ENCODE measurements at places on chromosomes 4 and X. TPM values are rescaled to one million over a fixed set of nuclear protein-coding genes. Genes with fewer than 3 reads are reported as not detected.

GRCh38 chrX:1248331-1249061, 20.1 kb upstream of the CSF2RA start:
- no peak overlapping the region for H3K4me3 ChIP-seq
- H3K36me3 ChIP-seq, result no peaks in the 10 kb centered on the region
- H3K27ac ChIP-seq, result peak overlapping the region; percentile 44
- H3K27me3 ChIP-seq, result peaks cover 2% of the 10 kb centered on the region
- no peaks in the 10 kb centered on the region for H3K4me1 ChIP-seq

DNA sequence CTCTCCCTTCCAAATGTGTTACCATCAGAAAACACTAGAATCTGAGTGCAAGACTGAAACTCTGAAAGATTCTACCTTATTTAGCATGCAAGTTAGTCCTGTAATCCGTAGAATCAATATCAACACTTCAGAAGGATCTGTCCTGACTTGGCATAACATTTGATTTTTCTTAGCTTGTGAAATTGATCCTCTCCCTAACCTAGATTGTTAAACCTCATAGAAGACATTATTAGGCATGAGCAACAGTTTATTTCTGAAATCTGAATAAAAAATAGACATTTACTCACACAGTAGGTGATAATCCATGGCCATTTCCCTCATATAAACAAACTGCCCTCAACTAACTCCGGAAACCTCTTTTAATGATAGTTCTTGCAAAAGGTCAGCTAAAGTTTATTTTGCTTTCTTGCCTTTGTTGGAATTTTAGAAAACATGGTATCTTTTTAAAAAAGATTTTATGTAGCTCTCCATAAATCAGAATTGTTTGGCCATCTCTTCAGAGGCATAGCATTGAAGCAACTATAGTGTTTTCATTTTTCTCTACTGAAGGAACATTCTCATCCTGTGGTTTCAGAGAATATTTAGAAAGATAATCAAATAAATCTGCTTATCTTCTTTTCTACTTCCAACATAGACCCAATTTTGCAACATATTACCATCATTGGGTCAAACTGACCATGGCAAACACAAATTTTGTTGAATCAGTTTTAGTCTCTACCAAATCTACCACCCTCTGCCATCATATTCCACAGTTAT, 38.5 kb upstream of the PDLIM5 start:
- H3K36me3 ChIP-seq, result no peaks in the 10 kb centered on the region
- no peaks in the 10 kb centered on the region for H3K4me1 ChIP-seq
- no peak overlapping the region for H3K4me3 ChIP-seq
- no peaks in the 10 kb centered on the region for H3K27me3 ChIP-seq
- no peak overlapping the region for H3K27ac ChIP-seq
- no peak for DNase-seq

GRCh38 chr4:23034731-23035130, 342.0 kb downstream of the GBA3 start:
- H3K4me3 ChIP-seq, result no peak overlapping the region
- no peak for DNase-seq
- no peaks in the 10 kb centered on the region for H3K4me1 ChIP-seq

DNA sequence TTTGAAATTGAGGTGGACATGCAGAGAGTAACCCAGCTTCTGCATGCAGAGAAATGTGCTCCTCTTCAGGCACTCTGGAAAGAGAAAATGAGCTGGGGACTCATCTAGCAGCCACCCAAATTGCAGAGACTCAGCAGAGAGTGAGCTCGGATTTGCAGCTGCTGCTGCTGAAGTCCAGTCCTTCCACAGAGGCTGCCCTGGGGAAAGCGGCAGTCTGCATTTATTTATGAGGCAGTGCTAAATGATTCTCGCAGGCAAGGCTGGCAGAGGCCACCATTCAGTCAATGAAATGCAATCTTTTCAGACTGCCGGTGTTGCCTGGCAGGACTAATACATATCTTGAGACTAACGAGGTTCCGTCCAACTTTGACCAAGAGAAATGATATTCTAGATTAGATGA, 404.8 kb downstream of the NLGN4X start:
- H3K4me1 ChIP-seq, result no peaks in the 10 kb centered on the region
- no peaks in the 10 kb centered on the region for H3K36me3 ChIP-seq
- no peak overlapping the region for H3K4me3 ChIP-seq
- DNase-seq, result no peak
- H3K27ac ChIP-seq, result no peak overlapping the region

The CD38 gene
- total RNA-seq, result 2.6 TPM

The TLR1 gene
- total RNA-seq, result 4.7 TPM

The GLUD2 gene
- total RNA-seq, result 0.30 TPM

The SCLT1 gene
- total RNA-seq, result 8.4 TPM

All from colonic mucosa (tissue), 4 donors.